ENCODE measurements at places on chromosomes 11 and 22.

GRCh38 chr11:9747828-9748227 is 84.0 kb downstream of the SWAP70 start:
- DNase-seq, result no peak

GRCh38 chr11:79264284-79264683 is 176.5 kb downstream of the TENM4 start:
- DNase-seq, result no peak

DNA sequence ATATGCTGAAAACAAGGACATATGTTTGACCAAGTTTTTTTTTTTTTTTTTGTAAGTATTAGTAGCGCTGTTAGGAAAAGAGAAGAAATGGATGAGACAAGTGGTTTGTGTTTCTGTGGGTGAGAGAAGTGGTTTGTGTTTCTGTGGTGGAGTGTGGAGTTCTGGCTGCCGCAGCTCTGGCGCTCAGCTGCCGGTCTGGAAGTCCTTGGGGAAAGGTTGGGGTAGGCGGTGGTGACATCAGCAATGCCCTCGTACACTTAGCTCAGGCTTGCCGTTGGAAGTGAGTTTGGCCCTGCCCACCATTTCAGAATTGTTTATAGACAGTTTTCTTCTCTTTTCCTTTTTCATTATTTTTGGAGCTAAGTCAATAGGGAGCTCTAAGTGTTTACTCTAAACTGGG is 116.6 kb downstream of the TBC1D22A start:
- no peak for DNase-seq

DNA sequence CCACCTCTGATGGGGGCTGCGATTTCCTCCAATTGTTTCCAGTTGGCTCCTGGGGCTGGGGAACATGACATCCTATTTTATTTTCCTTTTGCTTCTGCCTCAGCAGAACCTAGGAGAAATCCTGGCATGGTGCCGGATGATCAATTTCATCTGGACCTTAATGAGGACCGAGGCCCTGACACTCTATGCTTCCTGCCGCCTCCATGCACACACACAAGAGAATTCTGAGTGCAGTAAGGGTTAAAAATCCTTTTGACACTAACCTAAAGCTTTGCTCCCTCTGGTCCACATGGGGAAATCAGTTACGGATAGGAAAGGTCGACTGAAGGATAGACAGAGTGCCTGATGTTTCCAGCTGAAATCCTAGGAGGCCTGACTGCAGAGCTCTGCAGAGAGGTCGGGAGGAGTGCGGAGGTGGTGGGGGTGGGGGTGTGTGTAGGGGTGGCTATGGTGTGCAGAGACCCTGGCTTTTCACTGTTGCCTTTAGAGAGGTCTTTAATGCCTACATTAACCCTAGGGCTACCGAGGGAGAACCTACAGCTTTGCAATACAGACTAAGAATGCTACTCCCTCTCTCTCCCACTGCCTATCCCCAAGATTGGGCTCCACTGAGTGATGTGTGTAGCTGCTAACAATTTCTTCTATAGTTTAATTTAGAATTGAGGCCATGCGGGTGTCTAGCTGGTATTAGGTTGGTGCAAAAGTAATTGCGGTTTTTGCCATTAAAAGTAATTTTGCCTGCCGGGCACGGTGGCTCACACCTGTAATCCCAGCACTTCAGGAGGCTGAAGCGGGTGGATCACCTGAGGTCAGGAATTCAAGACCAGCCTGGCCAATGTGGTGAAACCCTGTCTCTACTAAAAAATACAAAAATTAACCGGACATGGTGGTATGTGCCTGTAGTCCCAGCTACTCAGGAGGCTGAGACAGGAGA is 53.6 kb upstream of the INCENP start:
- DNase-seq, result no peak

- DNase-seq, result no peak
Observed at GRCh38 chr11:119511614-119512306, 88.8 kb upstream of the THY1 start.

GRCh38 chr11:66570079-66570849 is 1.9 kb upstream of the CTSF start:
- no peak for DNase-seq

DNA sequence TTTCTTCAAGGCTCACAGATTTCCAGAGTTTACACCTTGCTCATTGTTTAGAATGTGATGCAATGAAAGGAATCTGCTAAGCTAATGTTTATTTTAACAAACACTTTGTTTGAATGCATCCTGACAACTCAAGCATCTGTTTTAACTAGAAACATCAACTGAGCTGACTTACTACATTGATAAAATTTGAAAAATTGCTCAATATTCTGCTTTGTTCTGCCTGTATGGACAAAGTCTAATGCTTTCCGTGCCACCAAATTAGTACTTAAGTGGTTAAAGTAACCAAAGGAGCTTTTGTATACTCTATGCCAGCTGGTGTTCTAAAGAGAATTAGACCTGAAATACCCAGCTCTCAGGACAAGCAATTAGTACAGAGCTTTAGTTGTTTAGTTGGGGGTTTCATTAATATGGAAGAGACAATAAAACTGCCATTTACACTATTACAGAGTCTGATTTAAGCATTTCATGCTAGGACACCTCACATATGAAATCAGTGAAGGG is 105.2 kb downstream of the MAML2 start:
- DNase-seq, result no peak

DNA sequence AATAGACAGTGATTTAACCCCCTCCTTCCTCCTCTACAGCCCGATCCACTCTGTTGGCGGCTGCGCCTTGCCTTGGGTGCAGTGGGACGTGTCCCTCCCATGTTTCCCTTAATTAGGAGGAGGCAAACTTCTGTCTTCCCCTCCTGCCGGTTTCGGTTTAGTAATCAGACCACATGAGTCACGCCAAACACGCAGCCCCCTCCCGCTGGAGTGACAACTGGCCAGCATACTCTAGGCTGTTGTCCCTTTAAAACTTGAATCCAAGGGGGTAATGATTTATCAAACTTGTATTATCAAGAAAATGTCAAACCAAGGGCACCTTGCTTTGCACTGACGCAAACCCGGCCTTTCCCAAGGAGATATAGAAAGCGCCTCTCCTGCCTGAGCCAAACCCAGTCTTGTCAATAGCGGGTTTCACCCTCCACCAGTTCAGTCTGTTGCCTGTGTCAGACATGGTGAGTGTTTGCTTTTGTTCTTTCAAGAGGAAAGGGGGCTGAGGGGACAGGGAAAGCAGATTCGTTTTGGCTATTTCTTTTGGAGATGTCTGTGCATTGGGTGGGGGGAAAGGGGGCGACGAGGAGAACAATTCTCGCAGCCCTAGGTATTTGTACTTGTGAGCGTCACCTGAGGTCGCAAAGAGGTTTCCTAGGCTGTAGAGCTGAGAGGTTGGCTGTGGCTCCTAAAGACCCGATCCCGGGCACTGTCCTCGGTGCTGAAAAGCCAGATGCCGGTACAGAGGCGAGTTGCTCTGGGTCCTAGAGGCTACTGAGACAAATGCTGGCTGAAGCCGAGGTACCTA is at the start of gene SLC6A5:
Gene SLC6A5 (plus strand): TSS at position 388 of the 799 bp plus-strand sequence. CDS start 65 bp downstream, at position 453.
- DNase-seq, result no peak

GRCh38 chr11:61598886-61599868 is 18.3 kb upstream of the SYT7 start:
- DNase-seq, result no peak

- no peak for DNase-seq
Observed at GRCh38 chr11:133476570-133477250, 55.6 kb downstream of the OPCML start.
